ENCODE measurements at places on chromosomes 12 and 14.

DNA sequence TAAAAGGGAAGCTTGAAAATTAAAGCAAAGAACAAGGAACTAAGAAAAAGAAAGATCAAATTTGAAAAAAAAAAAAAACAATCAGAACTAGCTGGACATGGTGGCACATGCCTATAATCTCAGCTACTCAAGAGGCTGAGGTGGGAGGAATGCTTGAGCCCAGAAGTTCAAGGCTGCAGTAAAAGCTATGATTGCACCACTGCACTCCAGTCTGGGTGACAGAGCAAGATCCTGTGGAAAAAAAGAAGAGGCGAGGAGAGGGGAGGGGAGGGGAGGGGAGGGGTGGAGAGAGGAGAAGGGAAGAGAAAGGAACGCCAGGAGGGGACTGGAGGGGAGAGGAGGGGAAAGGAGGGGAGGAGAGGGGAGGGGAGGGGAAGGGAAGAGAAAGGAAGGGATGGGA lies 43.0 kb downstream of the EEA1 start:
- no peak for DNase-seq

- DNase-seq, result no peak
Observed at GRCh38 chr14:93709249-93709648, 79.0 kb downstream of the PRIMA1 start.

- DNase-seq, result no peak
Observed at GRCh38 chr14:104882325-104882973, 17.4 kb downstream of the CEP170B start.

DNA sequence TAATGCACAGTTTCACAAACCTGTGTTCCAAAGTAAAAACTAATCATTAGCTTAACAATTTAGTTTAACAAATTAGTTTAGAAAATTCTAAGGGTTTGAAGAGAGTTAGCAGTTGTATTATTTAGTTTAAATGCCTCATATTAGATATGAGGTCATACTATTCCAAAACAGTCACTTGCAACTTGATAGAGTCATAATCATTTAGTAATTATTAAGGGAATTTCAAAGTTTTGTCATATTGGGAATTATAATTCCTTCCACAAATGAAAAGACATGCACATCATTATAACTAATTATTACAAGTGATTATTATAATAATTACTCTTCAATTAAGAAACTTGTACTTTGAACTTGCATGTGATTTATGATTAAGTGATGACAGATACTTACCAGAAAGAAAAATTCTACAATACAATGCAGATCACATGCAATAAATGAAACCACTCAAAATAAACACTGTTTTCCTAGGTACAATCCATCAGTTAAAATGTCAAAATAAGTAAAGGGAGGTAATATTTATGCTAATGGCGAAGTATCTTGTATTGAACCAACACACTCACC lies 66.1 kb downstream of the TMTC1 start:
- no peak for DNase-seq

- no peak for DNase-seq
Observed at GRCh38 chr14:90813442-90813841, 2.8 kb downstream of the TTC7B start.

- DNase-seq, result no peak
Observed at GRCh38 chr12:128121424-128121823, 145.5 kb upstream of the TMEM132C start.

GRCh38 chr14:53793790-53794505 lies 162.7 kb downstream of the BMP4 start:
- DNase-seq, result no peak

DNA sequence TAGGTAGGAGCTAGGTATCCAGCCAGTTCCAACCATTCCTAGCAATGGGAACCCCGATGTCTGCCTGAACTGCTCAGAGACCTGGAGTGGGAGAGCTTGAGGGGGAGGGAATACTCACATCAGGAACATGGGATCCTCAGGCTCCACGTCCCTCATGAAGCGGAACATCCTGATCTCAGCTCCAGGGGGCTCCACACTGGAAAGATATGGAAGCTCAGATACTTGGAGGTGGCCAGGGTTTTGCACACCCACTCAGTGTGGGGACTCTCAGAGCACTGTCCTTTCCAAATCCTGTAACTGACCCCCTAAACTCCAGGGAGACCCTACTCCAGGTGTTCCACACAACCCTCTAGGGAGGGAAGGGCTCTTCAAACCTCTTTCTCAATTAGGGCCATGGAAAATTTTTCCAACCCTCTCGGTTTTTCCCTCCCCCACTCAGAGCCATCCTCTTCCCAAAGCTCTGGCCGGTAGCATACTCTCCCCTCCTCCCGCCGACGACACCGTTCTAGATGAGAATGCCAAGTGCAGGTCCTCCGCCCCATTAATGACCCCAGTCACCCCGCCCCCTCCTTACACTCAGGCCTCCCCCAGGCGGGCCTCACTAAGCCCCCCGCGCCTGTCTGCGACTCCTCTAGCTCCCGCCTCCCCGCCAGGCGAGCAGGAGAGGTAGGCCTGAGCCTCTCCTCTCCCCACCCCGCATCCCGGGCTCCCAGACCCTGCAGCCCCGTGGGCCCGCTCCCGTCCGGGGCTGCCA lies 597 bp downstream of the MLF2 start:
- DNase-seq, result peak; percentile 15

- no peak for DNase-seq
Observed at GRCh38 chr14:55536204-55536708, 43.8 kb upstream of the KTN1 start.

DNA sequence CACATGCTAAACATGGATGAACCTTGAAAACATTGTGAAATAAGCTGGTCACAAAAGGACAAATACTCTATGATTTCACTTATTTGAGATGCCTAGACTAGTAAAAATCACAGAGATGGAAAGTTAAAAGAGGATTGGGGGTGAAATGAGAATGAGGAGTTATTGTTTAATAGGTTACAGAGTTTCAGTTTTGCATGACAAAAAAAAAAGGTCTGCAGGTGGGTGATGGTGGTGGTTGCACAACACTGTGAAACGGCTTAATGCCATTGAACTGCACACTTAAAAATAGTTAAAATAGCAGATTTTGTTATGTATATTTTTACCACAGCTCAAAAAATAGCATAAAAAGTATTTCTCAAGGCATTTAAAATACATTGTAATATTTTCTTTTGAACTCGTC lies 151.9 kb upstream of the NRXN3 start:
- DNase-seq, result no peak

GRCh38 chr14:54420478-54421142 lies 20.6 kb downstream of the CNIH1 start:
- no peak for DNase-seq

GRCh38 chr12:93230326-93230720 lies 147.4 kb upstream of the NUDT4 start:
- no peak for DNase-seq

- peak; percentile 27 for DNase-seq
Observed at GRCh38 chr14:21825149-21825743, 151.6 kb upstream of the OR4E1 start.

DNA sequence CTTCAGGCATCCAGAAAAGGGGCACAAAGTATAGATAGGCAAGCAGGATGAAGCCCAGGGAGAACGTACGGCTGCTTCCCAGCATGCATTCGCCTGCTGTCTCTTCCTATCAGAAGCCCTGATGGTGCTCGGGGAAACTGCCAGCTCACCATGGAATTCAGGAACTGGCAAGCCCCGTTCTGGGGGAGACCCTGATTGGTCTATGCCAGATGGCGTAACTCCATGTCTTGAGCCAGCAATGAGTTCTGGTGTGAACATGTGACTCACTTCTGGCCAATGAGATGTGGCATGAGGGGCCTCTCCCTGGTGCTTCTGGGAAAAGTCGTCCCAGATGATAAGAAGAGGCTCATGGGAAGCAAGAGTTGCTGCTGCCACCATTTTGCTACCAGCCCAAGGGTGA lies 270.8 kb downstream of the BCL11B start:
- no peak for DNase-seq

GRCh38 chr12:38157274-38157932 lies 159.2 kb upstream of the ALG10B start:
- DNase-seq, result no peak

DNA sequence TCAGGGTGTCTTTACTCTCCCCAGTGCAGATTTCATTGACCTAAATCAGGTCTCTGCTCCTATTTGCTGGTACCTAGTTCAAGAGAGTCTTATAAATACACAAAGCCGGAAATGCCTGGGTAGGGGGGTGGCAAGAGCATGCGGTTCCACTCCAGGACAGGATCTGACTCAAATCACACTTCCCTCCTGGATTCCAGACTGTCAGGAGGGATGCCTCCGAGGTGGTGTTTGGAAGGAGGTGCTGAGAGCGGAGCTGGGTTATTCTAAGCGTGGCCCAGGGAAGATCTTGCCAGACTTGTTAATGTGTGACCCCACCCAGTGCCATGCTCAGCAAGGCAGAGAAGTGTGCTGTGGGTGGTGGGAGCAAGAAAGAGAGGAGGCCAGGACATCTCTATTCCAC lies 49.8 kb downstream of the B4GALNT3 start:
- DNase-seq, result no peak

GRCh38 chr14:50533806-50534205 lies 1.4 kb upstream of the MAP4K5 start:
- no peak for DNase-seq

Data from T follicular helper cell (primary cell).